ENCODE measurements at places on chromosomes 1 and 21. TPM values are rescaled to one million over a fixed set of nuclear protein-coding genes. Genes with fewer than 3 reads are reported as not detected.

Gene CHI3L1
- total RNA-seq: not detected

Gene CACNA1S
- total RNA-seq: not detected

Gene CYP4A11
- not detected for total RNA-seq

Gene IFI44
- 0.83 TPM for total RNA-seq

Gene C1orf56
- total RNA-seq: 7.1 TPM

Gene TFF2
- total RNA-seq: not detected

Gene RGS16
- total RNA-seq: 0.16 TPM

Gene CAMTA1
- total RNA-seq: 65.8 TPM

Gene RGS13
- not detected for total RNA-seq

Gene BARHL2
- not detected for total RNA-seq

Gene CFAP45
- total RNA-seq: 0.55 TPM

Gene LCE3E
- total RNA-seq: 0.12 TPM

Gene NGF
- total RNA-seq: 0.38 TPM

Gene ACTL8
- total RNA-seq: 1.7 TPM

Gene DCDC2B
- not detected for total RNA-seq

Gene ELF3
- total RNA-seq: 109 TPM

Gene TSPEAR
- not detected for total RNA-seq

Gene BEND5
- not detected for total RNA-seq

Gene NR5A2
- 4.4 TPM for total RNA-seq

Gene MAD2L2
- 52.5 TPM for total RNA-seq

Gene CCDC17
- total RNA-seq: 0.26 TPM

Gene PRPF38B
- total RNA-seq: 21.0 TPM

Gene DYRK3
- total RNA-seq: 13.2 TPM

Gene KCND3
- not detected for total RNA-seq

Gene MAN1A2
- total RNA-seq: 6.3 TPM

Gene VSIG8
- total RNA-seq: not detected

Gene IFNLR1
- total RNA-seq: 1.1 TPM

Gene PRDM16
- total RNA-seq: 0.18 TPM

Gene LCE1E
- total RNA-seq: not detected

Gene KCNJ10
- total RNA-seq: not detected
